ENCODE measurements at places on chromosomes 7 and 10. TPM values are rescaled to one million over a fixed set of nuclear protein-coding genes. Genes with fewer than 3 reads are reported as not detected.

Gene SLC13A1
- polyA plus RNA-seq: not detected

Gene DPYSL4
- polyA plus RNA-seq: 116 TPM

Gene OR9A2
- not detected for polyA plus RNA-seq

Gene MINDY4
- 5.1 TPM for polyA plus RNA-seq

Gene BPGM
- 20.9 TPM for polyA plus RNA-seq

Gene SPDYE5
- not detected for polyA plus RNA-seq

Gene ZNF467
- polyA plus RNA-seq: 9.1 TPM

Gene PPP1R9A
- 3.8 TPM for polyA plus RNA-seq

Gene ITPRIP
- 19.8 TPM for polyA plus RNA-seq

Gene HOXA2
- not detected for polyA plus RNA-seq
